ENCODE measurements at places on chromosomes 11 and 22.

GRCh38 chr11:65380460-65381119 is 1.9 kb downstream of the SLC25A45 start:
- DNase-seq, result no peak

DNA sequence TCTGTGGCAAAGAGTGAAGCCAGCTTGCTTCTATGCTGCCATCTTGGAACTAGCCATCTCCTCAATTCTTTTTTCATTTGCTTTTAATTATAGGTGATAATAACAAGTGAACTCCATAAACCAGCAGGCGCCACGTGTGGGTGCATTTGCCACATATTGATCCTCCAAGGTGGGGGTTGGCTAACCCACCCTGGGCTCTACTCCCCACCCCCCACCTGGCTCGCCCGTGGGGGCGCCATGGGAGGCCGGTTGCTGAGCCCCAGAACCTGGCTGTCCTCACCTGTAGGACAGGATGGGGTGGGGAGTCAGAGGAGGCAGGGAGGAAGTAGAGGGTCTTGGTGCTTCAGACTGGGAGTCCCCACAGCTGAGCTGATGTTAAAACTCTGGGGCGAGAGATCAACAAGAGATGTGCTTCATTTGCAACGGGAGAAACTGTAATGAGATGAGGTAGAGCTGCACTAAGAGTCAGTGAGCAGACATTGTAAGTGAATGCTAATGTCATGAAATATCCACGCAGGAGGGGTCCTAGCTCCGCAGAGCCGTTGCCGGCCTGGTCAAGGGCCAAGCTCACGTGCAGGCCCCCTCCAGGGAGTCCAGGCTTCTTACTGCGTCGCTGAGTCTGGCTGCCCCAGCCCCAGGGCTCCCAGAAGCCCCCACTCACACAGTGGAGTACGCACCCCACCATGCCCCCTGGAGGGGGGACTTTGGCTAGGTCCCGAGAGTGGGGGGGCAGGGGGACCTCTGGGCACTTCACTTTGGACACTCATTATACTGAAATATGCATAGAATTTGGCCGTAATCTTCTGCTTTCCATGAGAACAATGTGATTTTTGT is 59.4 kb downstream of the BRD1 start:
- no peak for DNase-seq

- DNase-seq, result no peak
Measured at GRCh38 chr11:33722590-33723234, 13.5 kb downstream of the CD59 start.

DNA sequence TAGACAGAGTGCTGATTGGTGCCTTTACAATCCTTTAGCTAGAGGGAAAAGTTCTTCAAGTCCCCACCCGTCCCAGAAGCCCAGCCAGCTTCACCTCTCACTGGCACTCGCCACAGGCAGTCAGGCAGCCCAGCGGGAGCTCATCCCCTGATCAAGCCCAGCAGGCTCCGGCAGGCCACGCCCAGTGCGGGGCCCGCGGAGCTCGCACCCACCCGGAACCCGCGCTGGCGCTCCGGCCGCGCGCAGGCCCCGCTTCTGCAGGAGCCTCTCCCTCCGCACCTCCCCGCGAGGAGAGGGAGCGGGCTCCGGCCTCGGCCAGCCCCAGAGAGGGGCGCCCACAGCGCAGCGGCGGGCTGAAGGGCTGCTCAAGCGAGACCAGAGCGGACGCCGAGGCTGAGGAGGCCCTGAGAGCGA is 202.4 kb upstream of the PDGFD start:
- DNase-seq, result no peak

GRCh38 chr11:98771791-98772190 is 249.0 kb upstream of the CNTN5 start:
- DNase-seq, result no peak

DNA sequence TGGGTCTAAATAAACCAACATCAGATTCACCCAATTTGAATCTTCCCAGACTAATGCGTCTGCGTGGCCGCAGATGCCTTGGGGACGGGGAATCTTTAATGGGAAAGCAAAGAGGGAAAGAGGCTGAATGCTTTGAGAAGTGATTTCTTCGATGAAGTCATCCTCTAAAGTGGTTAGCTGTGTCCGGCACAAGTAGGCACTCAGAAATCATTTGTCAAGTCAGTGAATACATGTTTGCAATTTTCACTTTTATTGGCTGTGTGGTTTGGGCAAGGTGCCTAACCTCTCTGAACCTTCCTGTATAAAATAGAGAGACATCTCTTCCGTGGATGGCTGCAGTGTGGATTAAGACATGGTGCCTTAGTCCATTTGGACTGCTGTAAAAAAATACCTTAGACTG is 19.7 kb upstream of the IFT27 start:
- no peak for DNase-seq

DNA sequence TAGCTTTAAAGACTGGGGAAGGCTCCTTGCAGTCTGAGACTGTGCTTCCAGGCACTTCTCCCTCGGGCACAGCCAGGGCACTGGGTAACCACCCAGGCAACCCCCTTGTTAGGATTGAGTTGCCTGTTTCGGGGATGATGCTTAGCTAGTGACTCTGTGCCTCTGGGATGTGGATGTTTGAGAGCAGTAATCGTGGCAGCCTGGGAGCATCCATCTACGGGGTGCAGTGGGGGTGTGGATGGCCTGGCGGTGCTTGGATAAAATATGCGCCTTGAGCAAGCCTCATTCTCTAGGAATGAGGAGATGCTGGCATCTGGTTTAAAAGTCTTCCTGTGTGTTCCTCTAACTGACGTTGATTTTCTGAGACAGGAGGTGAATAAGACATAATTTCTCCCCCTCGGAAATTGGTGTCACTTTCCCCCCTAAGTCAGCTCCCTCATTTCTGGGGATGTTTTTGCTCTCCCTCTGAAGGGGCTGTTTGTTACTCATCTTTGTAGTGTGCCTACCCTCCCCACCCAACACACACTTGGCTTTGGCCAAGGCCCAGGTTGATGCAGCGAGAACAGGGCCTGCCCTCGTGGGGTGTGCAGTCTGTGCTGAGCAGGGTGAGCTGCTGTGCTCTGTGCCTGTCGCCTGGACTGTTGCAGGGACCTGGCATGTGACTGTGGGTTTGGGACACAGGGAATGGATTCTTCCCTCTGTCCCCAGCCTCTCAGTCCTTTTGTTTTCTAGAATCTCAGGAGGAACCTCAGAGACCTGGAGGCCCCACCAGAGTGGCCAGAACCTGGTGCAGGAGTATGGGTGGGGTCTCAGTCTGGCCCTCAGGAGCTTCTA is 2.0 kb downstream of the GNAZ start:
- no peak for DNase-seq

DNA sequence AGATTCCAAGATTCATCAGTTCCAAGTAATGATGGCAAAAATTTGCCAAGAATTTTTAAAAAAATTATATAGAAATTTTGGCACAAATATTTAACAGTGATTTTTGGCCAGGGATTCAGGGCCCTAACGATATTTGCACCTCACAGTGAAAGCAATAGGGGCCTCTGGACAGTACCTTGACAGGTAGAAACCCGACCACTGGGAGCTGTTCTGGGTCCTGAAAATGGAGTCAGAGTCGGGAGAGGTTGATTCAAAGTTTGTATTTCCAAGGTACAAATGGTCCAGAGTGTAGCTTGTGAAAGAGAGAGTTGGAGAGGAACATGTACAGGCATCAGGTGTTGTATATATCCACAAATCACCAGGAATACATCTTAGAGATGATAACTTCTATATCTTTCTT is 41.6 kb downstream of the MRGPRX2 start:
- no peak for DNase-seq

GRCh38 chr22:27153386-27153785 is 496.0 kb downstream of the MIAT start:
- DNase-seq, result no peak

GRCh38 chr11:12577725-12578644 is 96.2 kb upstream of the TEAD1 start:
- DNase-seq, result no peak

GRCh38 chr11:130457623-130458409 is 9.4 kb downstream of the ADAMTS15 start:
- DNase-seq, result no peak

GRCh38 chr11:35180317-35181233 is 41.6 kb downstream of the CD44 start:
- no peak for DNase-seq

DNA sequence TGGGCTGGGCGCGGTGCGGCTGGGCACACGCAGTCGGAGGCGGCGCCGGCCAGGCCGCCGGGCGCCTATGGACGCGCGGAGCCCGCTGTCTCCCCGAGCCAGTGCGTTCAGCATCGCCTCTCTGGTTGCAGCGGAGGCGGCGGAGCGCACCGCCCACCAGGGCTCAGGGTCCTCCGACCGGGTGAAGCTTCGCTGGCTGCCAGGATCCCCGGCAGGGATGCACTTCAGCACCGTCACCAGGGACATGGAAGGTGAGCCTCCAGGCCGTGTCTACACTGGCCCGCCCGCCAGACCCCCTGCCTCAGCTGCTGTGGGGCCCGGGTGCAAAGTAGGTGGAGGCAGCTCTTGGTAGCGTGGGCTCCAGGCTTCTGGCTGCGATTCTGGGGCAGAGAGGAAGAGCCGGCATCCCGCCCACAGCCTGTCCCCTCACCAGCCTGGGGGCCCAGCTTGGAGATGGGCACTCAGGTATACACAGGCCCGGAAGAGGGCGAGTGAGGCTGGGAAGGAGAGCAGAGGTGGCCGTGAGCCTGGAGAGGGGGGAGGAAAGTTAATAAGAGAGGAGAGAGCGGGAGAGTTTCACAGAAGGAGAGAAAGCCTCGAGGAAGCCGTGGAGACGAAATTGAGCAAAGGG is 1.0 kb upstream of the TBX1 start:
- DNase-seq, result no peak

GRCh38 chr11:57196596-57196995 is 14.8 kb downstream of the LRRC55 start:
- DNase-seq, result no peak

GRCh38 chr11:119839476-119840133 is 110.6 kb upstream of the NECTIN1 start:
- DNase-seq, result no peak

- DNase-seq, result no peak
Measured at GRCh38 chr11:131978351-131978750, 607.9 kb downstream of the NTM start.

- DNase-seq, result no peak
Measured at GRCh38 chr11:64870893-64871466, 7.4 kb downstream of the EHD1 start.

GRCh38 chr11:100923555-100923954 is 206.1 kb downstream of the PGR start:
- DNase-seq, result no peak

GRCh38 chr11:92779746-92780145 is 189.7 kb upstream of the MTNR1B start:
- DNase-seq, result no peak

DNA sequence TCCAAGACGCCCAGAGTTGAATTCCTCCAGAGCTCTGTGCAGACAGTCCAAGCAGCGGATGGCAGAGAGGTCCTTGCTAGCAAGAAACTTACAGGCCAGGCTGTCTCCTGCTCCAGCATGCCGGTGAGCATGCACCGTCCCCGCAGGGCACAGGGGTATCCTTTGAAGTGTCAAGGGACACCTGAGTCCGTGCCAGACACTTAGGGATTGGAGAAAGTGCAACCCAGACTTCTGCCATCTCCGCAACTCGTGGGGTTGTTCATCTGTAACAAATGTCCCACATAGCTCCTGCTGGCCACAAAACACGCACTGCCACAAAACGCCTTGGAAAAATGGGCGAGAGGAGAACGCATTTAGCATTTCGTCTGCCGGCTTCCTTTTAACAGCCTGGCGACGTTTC is 13.3 kb downstream of the TSPO start:
- no peak for DNase-seq

GRCh38 chr11:17385492-17385891 is 3.0 kb downstream of the KCNJ11 start:
- DNase-seq, result no peak

- no peak for DNase-seq
Measured at GRCh38 chr22:37979782-37980181, 4.6 kb downstream of the SOX10 start.

GRCh38 chr11:113286509-113287497 is 27.6 kb upstream of the TTC12 start:
- no peak for DNase-seq

DNA sequence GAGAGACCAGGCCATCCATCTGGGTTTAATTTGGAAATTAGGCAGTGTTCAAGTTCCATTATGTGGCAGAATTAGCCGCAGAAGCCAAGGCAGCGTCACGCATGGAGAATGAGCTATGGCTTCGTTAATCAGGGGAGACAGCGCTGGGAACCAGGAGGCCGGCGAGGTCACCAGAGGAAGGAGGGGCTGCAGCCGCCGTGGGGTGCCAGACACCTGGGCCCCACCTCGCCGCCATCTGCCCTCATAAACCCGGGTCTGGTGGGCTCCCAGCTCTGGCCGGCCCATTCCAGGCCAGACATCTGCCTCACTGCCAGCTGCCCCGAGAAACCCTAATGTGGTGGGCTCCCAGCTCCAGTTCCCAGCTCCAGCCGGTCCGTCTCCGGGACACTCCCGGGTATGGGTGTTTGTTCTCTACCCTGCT is 676.9 kb downstream of the BRD1 start:
- no peak for DNase-seq

DNA sequence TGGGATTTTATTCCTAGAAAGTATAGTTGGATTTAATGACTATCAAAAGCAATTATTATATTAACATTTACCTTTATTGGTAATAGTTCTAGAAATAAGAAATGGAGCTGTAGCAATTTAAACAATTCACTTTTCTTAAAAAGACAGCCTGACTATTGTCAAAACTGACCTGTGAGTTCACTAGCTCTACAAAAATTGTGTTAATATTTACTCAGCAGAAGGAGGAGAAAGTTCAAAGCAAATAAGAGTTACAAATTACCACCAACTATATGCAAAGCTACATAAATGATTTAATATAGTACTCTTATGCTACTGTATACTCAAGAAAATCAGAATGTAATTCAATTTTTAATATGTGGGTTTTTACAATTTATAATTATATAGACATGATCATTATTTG is 310.0 kb downstream of the DCDC1 start:
- no peak for DNase-seq

- no peak for DNase-seq
Measured at GRCh38 chr11:72668629-72669347, 5.4 kb downstream of the PDE2A start.

GRCh38 chr11:69094915-69095290 is 46.2 kb downstream of the TPCN2 start:
- no peak for DNase-seq

DNA sequence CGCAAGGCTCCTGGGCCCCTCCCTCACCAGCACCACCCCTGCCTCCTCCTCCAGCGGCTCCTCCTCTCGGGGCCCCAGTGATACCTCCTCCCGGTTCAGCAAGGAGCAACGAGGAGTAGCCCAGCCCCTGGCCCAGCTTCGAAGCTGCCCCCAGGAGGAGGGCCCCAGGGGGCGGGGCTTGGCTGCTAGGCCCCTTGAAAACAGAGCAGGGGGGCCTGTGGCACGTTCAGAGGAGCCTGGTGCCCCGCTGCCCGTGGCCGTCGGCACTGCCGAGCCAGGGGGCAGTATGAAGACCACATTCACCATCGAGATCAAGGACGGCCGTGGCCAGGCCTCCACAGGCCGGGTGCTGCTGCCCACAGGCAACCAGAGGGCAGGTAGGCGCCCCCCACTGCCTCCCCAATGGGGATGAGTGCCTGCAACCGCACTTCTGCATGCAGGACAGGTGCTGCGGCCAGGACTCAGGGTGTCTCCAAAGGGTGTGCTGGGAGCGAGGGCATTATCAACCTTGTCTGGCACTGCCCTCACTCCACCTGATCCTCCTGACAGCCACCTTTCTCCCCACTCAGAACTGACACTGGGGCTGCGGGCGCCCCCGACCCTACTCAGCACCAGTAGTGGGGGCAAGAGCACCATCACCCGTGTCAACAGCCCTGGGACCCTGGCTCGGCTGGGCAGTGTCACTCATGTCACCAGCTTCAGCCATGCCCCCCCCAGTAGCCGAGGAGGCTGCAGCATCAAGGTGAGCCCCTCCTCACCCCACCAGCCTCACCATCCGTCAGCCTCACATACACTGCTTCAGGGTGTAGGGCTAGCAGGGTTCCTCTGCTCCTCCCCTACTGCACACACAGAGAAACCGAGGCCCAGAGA is 10.2 kb downstream of the SMTN start:
- no peak for DNase-seq

Measured in cortex of kidney (tissue), 1 donor.